Mucosa of gallbladder (tissue), 1 donor: ENCODE measurements at places on chromosomes 5 and 9. TPM values are rescaled to one million over a fixed set of nuclear protein-coding genes. Genes with fewer than 3 reads are reported as not detected.

DNA sequence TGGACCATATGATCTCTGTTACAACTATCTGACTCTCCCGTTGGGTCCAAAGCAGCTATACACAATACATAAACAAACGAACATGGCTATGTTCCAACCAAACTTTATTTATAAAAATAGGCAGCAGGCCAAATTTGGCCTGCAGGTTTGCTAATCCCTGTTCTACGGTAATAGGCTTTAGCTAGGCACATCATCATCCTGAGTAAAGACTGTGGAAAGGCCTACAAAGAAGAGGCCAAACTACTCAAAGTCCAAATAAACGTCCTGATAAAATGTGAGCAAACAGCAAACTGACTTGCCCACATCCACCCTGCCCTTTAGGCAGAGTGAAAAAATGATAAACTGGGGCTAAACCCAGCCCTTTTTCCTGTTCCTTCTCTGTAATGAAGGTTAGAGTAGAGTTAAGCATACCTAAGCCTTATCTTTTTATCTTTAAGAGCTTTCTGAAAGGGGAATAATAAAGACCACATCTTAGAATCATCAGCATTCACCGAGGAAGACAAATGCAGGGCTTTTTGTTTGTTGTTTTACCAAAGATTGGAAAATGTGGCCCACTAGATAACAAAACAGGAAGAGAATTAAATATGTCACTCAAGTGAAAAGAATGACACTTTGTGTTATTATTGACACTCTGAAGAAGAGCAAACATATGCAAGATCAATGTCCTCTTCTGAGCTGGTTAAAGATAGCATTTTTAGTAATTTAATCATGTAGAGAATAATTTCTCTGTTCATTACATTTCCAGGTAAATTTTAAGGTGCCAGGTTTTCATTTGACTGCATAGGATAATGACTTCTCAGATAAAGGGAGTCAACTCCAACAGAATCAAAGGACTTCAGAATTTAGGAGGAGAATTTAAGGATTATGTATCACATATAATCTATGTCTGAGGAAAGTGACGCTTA lies 160.0 kb upstream of the GNA14 start:
- no peak for DNase-seq

CDKN2A gene
- total RNA-seq = 1.9 TPM

- no peak for DNase-seq
Measured at GRCh38 chr5:142171270-142171669, 62.7 kb downstream of the NDFIP1 start.

DNA sequence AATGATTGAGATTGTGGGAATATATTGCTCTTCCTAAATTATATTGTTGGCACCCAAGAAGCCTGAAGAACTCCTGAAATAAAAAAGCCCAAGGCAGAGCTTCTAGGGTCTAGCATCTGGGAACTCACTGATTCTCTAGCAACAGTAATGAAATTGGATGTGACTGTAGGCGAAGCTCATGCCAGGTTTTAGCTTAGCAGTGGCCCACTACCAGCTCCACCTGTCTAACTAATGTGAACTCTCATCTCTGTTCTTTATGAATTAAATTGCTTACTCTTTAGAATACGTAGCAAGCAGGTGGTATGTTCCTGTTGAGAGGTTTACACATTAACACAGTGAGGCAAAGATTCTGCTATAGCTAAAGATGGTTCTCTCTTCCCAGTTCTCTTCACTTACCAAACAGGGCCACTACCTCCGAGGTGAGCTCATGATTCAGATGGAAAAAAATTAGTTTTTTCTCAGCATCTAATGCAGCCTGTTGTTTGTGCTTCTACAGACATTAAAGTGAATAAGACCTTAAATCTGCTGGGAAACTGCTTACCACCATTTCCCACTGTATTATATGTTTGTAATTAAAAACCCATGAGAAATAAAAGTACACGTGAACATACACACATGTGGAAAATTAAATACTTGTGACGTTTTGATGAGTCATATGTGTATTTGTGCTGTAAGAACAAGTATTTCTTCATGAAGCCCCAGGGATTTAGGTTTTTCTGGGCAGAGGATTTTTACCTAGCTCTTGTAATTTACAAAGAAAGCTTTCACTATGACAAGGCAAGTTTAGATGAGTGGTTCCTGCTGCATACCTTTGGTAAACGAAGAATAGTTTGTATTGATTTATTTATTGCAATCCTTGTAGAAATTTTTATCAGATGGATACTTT lies 360.1 kb downstream of the KDM4C start:
- no peak for DNase-seq

TPPP gene
- total RNA-seq = 9.9 TPM

GRCh38 chr5:77256406-77256805 lies 45.9 kb downstream of the PDE8B start:
- no peak for DNase-seq

DNA sequence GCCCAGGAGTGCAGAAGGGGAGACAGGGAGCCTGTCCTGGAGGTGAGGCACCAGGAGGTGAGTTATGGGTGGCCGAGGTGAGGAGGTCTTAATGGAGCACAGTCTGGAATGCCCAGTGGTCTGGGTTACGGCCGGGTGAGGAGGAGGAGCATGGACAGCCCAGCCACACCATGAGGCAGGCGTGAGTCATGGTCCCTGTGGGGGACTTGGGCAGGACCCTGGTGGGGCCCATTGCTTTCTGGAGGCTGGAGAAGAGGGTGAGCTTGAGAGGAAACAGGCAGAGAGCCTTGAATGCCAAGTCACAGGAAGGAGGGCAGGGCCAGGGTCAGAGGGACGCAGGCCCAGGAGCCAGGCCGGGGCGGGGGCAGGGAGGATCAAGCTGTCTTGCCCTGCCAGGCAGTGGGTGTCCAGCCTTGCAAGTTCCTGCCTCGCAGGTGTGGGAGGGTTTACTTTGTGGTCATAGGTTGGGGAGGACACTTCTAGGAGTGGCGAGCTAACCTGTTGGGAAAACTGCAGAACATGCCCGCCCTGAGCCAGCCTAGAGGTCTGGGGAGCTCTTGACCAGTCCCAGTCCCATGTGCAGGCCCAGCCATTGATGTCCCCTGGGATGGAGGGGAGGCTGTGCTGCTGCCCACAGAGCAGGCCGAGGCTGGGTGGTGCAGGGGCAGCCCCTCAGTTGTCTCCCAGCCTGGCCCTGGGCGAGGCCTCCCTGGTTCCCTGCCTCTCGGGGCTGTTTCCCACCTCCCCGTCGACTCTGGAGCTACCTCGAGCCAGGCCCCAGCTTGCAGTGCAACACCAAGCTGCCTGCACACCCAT lies 2.8 kb downstream of the CACNA1B start:
- no peak for DNase-seq

DNA sequence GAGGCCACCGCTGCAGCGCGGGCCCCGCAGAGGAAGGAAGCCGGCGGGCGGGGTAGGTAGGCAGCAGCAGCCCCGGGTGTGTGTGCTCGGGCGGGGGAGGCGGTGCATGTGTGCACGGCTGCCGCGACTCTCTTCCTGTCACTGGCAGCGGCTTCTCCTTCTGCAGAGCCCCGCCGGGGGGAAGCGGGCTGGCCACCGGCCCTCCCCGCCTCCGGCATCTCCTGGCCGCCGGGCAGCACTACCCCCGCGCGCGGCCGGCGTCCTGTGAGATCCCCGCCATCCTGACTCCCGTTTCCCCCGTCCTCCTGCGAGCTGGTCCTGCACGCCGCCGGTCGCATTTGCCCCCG lies 315 bp downstream of the PIK3R1 start:
- no peak for DNase-seq

DNA sequence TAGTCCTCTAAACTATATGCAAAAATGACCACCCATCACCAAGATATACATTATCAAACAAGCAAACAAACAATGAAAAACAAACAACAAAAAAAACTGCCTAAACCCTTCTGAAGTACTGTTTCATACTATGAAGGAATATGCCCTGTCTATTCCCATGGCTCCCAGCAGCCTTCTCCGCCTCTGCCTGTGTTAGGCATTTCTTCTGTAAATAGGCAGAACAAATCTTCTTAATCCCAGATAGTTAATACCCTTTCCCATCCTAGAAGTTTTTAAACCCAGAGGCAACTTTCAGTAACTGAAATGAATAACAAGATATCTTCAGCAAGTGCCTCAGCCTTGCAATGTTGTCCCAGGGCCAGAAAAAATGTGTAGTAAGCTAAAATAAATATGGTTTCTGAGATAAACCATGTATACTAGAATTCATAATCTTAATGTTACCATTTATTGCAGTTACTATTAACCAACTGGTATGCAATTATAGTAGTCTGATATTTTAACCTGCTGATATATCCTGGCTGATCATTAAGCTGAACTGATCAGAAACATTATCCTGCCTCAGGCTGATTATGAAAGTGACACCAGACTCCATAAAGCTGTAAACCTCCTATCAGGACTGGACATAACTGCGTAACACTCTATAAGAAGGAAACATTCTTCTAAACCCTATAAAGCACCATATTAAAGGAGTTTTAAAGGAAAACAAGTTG lies 68.5 kb downstream of the ANKRD31 start:
- DNase-seq = no peak

- no peak for DNase-seq
Measured at GRCh38 chr5:77015938-77016569, 14.2 kb upstream of the AGGF1 start.

ARHGEF39 gene
- 6.4 TPM for total RNA-seq

PKD2L2 gene
- not detected for total RNA-seq

DNA sequence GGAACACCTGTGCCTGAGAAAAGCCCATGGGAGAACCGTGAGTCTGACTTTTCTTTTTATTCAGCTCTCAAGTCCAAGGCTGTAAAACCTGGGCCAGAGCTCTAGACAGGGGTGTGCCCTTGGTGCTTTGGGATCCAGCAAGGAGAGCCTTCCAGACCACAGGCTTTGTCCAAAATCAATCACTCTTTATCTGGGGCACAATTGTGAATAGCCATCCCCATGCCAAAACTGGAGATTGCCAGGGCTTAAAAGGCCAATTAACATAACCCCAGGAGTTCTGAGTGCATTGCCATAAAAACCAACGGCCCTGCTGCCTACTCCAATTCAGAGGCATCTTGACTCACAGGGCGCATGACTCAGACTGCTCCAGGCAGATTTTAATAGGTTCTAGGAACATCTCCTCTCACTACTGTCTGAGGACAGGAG lies 391.8 kb downstream of the ARHGEF28 start:
- DNase-seq = no peak

GRCh38 chr5:127599320-127599719 lies 49.6 kb upstream of the CTXN3 start:
- DNase-seq = no peak

DNA sequence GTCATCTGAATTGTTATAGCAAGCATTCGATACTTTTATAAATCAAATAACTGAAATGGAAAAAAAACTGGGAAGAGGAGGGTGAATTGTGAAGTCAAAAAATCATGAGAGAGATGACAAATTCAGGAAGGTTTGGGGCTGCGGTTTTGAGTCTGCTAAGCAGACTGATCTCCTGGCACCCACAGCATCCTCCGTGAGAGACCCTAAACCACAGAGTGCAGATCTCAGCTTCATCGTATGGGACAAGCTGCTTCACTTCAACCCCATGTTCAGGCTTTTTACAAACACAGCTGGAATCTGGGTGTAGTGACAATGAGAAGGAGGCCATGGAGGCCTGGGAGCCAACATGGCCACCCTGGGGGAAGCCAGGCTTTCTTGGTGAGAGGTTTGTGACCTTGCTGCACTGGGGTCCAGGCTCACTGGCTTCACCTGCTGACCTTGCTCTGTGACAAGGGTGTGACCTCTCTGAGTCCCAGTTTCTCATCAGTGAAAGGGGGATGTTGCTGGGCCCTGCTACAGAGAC lies 19.4 kb downstream of the USP20 start:
- no peak for DNase-seq

DNA sequence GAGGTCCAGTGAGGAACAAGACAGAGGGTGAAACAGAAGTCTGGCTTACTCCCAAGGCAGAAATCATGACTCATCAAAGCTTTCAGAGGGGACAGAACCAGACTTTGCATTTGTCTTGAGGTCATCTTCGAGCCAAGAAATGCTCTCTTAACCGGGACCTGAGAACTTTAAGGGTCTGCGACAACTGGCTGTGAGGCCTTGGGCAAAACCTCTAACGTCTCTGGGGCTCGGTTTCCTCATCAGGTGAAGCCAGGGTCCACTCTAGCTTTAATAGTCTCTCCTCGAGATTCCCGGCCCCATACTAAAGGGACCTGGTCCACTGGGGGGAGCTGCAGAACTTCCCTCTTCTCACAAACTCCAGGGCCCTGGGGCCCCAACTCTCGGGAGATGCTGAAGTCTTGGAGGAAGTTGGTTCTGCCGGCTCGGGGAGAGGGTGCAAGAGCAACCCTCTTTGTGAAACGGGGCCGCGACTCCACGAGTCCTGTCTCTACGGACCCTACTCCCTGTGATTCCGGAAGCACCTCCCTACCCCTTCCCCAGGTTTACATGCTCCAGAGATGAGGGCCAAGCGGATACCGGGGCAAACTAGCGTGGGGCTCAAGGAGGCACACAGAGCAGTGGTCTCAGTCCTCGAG lies 2.6 kb downstream of the GLIS3 start:
- DNase-seq = peak; percentile 82

- DNase-seq = no peak
Measured at GRCh38 chr9:84404095-84404686, 63.6 kb upstream of the SLC28A3 start.

TAF11L10 gene
- total RNA-seq = not detected

RGS14 gene
- 46.3 TPM for total RNA-seq
